A172 (cell line): ENCODE measurements at places on chromosomes 16 and 17. TPM values are rescaled to one million over a fixed set of nuclear protein-coding genes. Genes with fewer than 3 reads are reported as not detected.

Gene LRRC75A
- total RNA-seq: 3.4 and 7.4 TPM in 2 replicates

DNA sequence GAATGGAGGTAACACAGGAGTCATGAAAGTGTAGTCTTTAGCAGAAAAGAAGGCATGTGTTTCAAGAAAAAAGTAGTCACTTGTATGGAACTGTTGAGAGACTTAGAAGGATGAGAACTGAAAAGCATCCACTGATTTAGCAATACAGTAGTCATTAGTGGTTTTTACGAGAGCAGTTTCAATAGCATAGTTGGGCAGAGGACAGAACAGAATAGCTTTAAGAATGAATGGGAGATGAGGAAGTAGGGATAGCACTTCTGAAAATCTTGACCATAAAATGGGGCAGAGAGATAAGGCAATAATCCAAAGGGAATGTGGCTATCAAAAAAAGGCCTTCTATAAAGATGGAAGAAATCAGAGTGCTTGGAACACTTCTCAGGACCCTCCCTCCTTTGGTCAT, 64.8 kb upstream of the C17orf78 start:
- no peak for DNase-seq

Gene KRTAP16-1
- not detected in 2 replicates for total RNA-seq

Gene FOXJ1
- not detected in 2 replicates for total RNA-seq

GRCh38 chr16:35506018-35506897, 2046.8 kb downstream of the TP53TG3F start:
- no peak for DNase-seq

DNA sequence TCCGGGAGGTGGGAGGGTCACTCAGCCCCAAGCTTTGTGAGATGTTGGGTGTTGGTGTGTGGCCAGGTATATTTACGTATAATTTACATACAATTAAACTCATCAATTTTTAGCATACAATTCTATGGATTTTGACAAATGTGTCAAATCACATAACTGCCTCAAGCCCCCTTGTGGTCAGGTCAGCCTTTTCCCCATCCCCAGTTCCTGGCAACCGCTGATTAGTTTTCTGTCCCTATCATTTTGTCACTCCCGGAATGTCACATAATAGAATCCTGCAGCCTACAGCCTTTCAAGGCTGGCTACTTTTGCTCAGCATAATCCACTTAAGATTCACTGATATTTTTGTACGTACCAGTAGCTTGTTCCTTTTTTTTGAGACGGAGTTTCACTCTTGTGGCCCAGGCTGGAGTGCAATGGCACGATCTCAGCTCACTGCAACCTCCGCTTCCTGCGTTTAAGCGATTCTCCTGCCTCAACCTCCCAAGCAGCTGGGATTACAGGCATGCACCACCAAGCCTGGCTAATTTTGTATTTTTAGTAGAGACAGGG, 19.3 kb upstream of the RAI1 start:
- DNase-seq: no peak

DNA sequence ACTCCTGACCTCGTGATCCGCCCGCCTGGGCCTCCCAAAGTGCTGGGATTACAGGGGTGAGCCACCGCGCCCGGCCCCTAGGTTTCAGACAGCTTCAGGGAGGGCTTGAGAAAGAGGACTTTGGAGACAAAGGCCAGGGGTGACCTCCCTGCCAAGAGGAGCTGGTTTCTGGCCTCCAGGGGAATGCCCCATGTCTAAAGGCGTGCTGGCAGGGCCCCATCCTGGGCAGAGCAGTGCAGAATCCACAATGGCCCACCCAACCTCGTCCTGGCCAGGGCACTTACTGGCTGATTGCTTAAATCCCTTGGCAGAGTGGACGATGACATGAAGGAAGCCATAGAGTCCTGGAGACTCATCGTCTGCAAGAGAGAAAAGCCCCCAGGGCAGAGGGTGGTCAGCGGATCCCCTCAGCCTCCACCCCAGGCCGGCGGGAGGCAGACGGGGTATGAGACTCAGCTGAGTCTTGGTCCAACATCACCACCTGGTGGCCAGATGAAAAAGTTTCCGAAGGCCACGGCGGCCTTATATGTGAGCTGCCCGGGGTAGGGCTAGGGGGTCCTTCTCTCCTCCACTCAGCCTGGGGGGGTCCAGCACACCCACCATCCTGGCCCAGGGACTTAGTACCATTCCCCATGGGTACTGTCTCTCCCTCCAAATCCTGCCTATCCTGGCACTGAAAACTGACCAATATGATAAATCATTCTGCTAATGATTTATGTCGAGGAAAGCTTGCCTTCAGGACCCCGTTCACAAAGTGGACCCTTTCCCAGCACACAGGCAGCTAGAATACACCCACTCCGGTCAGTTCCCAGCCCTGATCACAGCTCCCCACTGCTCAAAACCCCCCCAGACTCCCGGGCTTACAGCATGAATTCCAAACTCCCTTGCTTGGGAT, 59.1 kb downstream of the TIMM22 start:
- peak; percentile 36 for DNase-seq

- no peak for DNase-seq
These were observed 60.6 kb downstream of the HLF start for GRCh38 chr17:55325406-55325805.

GRCh38 chr17:49996121-49996494, 1.1 kb upstream of the DLX3 start:
- no peak for DNase-seq

- peak; percentile 90 for DNase-seq
These were observed 13.4 kb downstream of the HSPB9 start for GRCh38 chr17:42135664-42136653.

DNA sequence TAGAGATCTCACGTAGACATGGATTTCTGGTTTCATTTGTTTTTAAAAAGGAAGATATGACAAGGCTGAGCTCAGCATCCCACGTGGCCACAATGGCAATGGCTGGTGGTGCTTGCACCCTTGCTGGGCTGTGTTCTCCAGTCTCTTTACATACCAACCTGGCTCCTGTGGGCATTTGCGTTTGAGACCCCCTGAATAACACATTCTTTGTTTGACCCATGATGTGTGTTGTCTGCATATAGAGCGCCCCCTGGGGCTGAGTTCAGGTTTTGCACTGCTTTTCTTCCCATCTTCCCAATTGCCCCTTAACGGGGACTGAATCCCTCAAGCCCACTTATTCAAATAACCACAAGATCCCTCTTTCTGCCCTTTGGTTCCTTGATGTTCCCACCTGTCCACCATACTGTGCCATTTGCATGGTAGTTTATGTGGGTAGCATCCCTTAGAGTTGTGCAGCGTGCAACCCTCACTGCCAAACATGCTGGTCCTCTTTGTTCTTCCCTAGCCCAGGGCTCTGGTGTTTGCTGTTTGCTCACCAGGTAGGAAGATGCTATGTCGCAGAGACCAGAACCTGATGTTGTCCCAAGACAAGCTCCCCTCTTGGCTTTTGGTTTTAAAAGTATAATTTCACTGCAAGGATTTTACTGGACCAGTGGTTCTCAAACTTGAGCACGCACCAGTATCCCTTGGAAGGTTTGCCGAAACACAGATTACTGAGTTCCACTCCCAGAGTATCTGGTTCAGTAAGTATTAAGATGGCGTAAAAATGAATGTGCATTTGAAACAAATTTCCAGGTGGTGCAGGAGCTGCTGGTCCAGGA, 38.5 kb upstream of the NKD1 start:
- DNase-seq: peak; percentile 7

Gene CYBA
- total RNA-seq: 0.19 TPM in 1 of 2 replicates, not detected in the other

Gene ADGRG1
- 26.9 and 32.6 TPM in 2 replicates for total RNA-seq

Gene NGFR
- total RNA-seq: 1.8 and 2.3 TPM in 2 replicates

DNA sequence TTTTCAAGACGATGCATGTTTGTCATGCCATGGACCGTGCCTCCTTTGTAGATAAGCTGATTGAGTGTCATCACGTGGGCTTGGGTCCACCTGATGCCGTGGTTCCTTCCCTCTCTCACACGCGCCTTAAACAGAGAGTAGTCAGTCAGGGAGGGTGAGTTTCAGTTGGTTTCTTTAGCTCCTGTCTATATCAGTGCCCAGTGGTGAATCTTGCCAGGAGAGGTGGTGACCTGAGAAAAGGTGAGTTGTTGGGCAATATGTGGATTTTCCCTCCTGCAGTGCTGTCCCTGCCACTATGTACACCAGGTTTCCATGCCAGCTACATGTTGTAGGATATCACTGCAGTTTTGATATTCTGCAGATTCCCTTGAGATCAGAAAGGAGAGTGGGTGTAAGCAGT, 129.7 kb downstream of the LAT start:
- DNase-seq: no peak

DNA sequence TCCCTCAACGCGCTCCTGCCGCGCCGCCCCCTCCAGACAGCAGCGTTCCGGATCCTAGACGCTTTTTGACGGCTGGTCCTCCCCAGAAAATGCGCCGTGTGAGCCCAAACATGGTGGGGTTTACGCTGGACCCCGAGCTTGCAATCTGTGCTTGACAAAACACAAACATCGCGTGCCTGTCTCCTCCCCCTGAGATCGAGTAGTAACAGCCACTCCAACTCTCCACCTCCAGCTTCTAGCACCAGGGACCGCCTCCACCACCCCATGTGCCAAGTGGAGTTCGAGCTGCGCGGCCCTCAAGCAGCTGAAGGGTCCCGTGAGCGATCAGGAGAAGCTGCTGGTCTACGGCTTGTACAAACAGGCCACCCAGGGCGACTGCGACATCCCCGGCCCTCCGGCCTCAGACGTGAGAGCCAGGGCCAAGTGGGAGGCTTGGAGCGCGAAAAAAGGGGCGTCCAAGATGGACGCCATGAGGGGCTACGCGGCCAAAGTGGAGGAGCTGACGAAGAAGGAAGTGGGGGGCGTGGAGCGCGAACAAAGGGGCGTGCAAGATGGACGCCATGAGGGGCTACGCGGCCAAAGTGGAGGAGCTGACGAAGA, 656 bp upstream of the GEMIN4 start:
- DNase-seq: no peak

Gene TEKT1
- not detected in 2 replicates for total RNA-seq

Gene CDRT15L2
- total RNA-seq: not detected in 2 replicates

- DNase-seq: no peak
These were observed 16.0 kb upstream of the JPH3 start for GRCh38 chr16:87586201-87586782.

GRCh38 chr17:41986634-41987033, 20.0 kb downstream of the CNP start:
- DNase-seq: no peak

Gene NPB
- total RNA-seq: 0.77 and 1.8 TPM in 2 replicates

Gene CD300E
- total RNA-seq: not detected in 2 replicates

GRCh38 chr17:8473451-8474192, 37.9 kb downstream of the NDEL1 start:
- DNase-seq: no peak

DNA sequence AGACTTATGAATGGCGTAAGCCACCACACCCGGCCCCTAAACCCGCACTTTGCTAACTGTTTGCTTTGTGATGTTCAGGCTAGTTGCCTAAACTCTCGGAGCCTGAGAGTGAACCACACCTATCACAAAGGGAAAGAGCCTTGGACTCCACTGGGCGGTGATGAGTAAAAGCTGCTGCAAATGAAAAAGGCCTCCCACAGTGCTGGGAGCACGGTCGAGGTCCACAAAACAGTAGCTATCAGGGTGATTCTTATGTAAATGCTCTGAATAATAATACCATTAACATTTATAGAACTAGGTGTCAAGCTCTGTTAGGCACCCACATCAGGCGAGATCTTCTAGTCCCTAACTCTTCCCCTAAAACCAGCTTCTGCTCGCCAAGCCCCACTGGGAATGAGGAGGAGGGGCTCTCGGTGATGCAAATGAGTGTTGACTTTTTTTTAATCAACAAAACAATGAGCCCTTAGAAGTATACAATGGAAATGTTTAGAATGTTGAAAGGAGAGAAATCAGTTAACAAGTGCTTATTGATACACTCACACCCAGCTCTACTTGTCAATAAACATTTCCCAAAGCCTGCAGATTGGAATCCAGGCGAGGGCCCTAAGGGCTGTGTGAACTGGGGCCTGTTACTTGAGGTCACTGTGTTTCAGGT, 19.8 kb downstream of the FBRS start:
- no peak for DNase-seq

DNA sequence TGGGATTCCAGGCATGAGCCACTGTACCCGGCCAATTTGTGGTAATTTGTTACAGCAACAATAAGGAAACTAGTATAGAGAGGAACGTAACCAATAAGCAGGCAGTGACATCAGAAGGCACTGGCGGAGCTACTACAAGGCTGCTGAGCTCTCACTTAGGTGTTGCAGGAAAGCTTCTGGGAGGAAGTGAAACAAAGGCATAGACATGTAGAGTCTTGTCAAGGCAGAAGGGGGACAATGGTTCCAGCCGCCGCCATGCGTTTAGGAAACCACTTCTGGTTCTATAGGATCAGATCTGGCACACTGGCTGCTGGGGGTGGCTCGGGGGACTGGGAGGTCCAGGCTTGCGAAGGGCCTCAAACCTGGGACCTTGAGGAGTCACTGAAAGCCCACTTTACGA, 9.4 kb upstream of the CPSF4L start:
- no peak for DNase-seq

Gene SHISA9
- total RNA-seq: 7.3 and 11.4 TPM in 2 replicates

- peak; percentile 81 for DNase-seq
These were observed 26.9 kb downstream of the RGS9 start for GRCh38 chr17:65163990-65164495.
